ENCODE measurements at places on chromosomes 3 and 15.
A peak's percentile ranks its signal among the peaks of the same experiment; 100 is the strongest.

DNA sequence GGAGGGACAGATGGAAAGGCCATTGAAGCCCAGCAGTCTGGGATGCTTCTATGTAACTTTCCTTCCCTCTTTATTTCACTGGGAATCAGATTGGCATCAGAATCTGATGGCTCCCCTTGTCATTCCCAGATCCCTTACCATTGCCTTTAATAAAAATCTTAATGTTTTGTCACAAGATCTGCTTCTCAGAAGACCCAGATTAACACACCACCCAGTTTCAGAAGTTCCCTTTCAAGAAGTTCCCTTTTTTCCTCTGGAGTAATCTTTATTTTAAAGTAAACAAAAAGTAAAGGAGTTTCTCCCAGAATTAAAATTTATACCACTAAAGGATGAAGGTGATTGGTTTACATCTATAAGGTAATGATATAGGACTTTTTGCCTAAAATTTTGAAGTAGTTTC is 76.4 kb downstream of the UBR1 start:
- DNase-seq = no peak

DNA sequence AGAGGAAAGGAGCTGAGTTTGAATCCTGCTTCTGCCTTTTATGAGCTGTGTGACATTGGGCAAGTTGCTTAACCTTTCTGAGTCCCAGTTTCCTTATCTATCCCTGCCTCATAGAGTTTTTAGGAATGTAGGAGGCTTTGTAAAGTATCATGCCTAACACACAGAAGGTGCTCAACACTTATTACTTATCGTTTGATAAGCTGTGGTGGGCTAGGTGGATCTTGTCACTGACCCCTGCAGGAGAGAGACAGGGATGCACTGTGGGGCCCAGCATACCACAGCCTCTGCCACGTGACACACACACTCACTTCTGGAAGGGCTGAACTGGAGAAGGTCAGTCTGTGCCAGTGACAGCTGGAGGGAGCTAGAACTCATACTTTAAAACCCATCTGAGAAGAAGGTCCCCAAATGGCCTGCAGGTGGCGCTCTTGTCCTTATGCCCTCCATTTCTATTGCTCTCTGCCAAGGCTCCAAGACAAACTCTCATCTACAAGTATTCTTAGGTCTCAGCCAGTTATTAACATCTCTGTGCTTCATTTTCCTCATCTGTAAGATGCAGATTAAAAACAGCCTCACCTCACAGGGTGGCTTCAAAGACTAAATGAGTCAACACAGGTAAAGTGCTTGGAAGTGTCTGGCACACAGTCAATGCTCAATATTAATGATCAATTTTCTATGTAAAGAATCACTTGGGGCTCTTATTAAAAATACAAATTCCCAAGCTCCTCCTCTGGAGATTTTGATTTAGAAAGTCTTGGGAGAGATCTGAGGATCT is 57.5 kb upstream of the HACD2 start:
- DNase-seq = peak; percentile 52

DNA sequence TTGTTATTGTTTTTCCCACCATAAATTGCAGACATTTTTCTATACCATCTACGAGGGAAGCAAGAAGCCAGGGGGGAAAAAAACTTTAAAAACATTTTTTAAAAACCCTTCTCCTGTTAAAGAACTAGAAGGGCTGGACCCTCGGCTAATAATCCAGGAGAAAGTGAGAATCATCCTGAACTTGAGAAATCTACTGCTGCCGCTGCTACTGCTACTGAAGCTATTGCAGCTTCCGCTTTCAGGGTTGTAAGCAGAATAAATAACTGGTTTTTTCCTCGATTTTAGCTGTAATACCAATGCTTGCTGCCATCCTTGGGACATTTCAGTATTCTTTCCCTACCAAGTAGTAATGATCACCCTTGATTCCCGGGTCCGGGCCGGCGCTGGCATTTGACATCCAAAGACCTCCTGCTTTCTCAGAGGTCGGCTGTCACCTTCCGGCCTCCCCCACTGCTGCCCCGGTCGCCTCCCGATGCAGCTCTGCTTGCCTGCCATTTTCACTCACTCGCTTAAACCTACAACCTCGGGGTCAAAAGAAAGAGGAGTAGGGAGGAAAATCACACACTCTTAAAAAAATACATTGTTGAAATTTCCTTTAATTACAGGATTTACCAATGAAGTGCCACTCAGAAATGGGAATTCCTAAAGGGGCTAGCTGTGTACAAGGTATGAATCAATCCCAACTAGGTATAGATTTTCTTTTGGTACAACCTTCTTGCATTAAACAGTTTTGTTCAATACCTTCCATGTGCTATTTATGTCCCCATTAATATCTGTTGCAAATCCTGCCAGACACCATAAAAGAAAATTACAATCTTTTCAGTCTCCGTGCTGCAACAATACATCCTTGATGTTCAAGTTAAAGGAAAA is 674 bp upstream of the MECOM start:
- DNase-seq = no peak

DNA sequence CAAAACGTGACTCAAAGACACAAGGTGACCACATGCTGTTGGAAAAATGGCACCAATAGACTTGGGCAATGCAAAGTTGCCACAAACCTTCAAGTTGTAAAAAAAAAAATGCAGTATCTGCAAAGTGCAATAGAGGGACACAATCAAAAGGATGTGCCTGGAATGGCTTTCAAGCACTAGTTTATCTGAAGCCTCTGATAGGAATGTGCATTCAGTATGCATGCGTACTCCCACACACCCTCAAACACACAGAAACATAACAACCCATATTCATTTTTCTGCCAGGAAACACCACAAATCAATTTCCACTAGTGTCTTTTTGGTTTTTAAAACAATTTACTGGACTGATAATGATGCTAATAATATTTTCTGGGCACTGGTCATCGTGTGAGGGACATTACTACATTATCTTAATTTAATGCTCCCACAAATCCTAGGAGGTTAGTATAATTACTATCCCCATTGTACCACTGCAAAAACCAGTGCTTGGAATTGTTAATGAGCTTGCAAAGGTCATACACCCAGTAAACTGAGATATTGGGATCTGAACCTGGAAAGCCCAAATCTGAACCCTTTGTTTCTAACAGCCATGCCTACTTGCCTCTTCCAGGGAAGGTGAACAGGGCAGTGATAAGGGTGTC is 298.7 kb downstream of the MAGI1 start:
- DNase-seq = no peak

DNA sequence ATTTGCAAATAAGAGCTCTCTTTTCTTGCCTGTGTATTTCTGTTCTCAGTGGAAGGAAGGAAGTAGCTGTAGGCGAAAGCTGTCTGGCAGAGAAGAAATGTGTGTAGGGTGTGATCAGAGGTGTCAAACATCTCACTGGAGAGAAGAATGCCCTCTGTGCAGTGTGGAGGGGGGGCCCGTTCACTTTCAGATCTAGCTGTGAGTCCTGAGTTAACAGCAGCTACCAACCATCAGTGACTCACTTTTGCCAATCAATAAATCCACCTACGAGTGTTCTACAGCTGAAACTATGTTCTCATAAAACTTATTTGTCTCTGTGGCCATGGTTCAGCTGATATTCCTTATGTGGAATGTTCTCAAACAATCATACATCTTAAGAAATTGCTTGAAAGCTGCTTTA is 103.7 kb downstream of the FRMD4B start:
- DNase-seq = peak; percentile 41

GRCh38 chr3:42773409-42773751 is 327 bp upstream of the CCDC13 start:
- no peak for DNase-seq

DNA sequence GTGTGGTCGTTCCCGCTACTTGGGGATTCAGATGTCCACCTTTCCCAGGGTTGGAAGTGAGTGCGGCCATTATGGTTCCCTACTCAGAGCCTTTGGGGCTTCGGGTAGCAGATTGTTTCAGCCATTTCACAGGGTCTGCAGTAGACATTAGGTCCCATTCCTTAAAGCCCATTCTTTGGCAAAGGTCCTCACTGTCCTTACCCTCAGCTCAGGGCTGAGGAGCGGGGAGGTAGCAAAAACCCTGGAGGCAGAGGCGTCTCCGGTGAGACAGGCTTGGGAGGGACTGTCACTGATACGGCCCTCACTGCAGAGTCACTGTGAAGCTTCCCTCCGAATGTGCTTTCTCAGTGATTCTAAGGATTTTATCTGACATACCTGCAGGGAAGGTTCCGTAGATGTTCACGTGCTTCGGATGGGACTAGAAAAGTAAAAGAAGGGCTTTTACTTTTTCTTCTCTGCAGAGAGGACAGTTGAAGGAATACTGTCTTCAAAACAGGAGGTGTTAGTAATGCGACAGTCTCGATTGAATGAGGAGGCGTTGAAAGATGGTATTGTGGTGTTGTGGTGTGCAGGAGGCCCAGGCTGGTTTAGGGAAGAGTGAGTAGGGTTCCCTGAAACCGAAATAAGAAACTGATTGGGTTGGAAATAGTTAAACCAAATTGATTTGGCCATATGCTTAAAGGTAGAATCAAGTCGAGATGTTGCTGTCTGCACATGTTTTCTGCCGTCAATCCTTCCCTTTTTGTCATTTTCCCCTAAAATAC is 630 bp downstream of the ATP6V1A start:
- no peak for DNase-seq

DNA sequence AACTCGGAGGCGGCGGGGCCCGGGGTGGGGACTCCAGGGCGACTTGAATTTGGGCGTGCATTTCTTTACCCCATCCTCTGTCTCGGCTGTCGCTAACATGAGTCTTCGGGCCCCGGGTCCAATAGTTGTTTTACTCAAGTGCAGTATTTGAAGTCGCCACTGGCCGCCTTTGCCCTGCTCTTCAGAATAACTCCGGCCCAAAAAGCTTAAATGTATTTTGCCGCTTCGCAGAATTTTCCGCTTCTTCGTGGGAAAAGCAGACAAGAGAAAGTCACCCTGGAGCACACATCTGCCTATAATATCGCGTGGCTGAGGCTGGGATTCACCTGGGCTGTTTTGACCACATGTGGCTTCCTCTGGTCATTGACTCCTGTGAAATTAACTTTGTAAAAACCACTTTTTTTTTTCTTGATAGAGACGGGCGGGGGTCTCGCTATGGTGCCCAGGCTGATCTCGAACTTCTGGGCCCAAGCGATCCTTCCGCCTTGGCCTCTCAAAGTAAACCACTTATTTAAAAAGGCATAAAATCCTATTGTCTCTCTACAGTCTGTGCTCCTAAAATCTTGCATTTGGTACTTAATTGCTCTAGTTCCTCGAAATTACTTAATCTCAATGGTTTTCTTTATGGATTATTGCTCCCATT is 676 bp downstream of the CNOT10 start:
- no peak for DNase-seq

GRCh38 chr3:125011941-125012340 is 43.9 kb downstream of the HEG1 start:
- no peak for DNase-seq

All from stimulated activated CD8-positive, alpha-beta memory T cell treated with anti-CD3 and anti-CD28 coated beads, Interleukin-2, amount 100 ng/mL, for 48 hours (primary cell).